ENCODE measurements at places on chromosomes 5 and 9.

GRCh38 chr9:36143245-36143641, 6.7 kb downstream of the GLIPR2 start:
- DNase-seq, result no peak

DNA sequence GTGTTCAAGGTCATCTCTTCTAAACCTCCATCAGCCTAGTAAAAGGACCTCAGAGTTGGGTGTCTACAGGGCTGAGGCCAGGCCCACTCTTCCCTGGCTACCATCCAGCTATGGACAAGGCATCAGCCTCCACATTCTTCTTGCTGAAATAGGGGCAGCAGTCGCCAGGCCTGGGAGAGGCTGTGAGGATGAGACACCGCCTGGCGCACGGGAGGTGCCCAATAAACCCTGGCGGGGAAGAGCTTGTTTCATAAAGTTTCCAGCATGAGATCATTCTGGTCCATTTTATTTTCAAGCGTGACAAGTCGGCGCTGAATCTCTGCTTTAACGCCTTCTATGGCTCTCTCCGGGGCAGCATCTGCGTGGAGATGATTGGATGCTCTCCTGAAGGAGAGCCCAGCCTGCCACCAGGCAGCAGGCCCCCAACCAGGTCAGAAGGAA, 153.4 kb downstream of the OLFM1 start:
- no peak for DNase-seq

DNA sequence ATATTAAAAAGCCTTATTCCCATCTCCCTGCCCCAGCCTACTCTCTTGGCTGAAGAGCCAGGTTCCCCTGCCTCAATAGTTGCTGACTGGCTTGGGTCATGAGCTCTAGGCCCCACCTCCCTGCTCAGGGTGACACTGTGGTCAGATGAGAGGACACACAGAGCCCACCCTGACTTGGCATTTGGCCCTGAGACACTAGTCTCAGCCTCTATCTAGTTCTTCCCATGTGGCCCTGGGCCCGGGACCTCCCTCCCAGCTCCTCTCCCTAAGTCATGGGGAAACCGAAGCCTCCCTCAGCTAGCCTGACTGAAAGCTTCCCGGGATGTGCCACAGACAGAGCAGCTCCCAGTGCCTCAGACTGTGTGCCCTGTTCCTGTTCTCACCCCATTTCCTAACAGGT, 5.8 kb upstream of the MYOZ3 start:
- DNase-seq, result no peak

GRCh38 chr5:110088676-110089436, 399.1 kb downstream of the MAN2A1 start:
- DNase-seq, result no peak

GRCh38 chr5:158154226-158155005, 295.5 kb upstream of the CLINT1 start:
- DNase-seq, result no peak

DNA sequence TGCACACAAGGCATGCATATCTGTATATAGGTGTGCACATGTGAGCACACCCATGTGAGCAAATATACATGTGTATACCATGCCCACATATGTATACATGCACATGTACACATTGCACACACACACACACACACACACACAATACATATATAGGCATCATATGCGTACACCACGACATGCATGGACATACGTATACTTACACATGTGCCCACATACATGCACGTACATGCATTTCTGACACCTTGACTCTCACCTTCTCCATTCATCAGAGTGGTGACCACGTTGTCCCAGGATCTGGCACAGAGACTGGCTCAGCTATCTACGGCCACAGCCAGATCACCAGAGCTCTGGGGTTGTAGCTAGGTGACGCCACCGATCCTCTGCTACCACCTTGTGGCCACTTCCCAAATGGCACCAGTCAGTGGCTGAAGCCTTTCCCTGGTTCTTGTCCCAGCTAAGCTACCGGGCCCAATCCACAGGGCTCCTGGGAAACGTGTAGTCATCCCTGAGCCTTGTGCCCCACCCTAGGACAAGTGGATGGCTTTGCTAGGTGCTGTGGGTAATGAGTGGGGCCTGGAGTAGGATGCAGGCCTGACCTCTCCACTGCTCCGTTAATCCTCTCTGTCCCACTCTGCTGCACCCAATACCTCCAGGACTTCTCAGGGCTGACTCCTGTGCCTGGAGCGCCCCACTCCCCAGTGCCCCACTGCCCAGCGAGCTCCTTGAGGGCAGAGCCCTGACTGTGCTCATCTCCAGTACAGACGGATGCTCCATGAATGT, 194.4 kb downstream of the RGS3 start:
- peak; percentile 75 for DNase-seq

DNA sequence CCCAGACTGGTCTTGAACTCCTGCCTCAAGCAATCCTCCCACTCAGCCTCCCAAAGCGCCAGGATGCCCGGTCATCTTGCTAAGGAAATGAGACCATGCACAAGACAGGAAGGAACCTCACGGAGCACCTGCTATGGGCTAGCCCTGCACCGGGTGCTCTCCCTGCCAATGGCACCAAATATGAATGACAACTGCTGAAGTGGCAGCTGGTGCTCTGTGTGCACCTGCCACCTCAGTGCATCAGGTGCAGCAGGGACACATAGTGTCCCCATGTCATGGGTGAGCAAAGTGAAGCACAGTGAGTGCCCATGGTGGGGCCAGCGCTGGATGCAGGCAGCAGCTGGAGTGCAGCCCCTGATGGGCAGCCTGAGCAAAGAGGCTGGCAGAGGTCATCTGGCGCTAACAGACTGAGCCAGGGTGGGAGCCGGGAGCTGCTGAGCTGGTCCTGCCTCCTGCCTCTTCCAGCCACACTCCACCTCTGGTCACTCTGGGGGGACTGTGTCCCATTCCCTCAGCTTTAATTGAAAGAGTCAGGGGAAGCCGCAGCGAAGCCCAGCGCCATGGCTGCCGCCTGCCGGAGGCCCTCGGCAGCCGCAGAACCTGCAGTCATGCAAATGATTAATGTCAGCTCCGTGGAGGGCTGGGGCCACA, 46.4 kb downstream of the BARX1 start:
- DNase-seq, result no peak

- DNase-seq, result no peak
Measured at GRCh38 chr9:111986035-111986556, 89.5 kb downstream of the UGCG start.

- DNase-seq, result no peak
Measured at GRCh38 chr5:34695275-34696027, 39.3 kb downstream of the RAI14 start.

DNA sequence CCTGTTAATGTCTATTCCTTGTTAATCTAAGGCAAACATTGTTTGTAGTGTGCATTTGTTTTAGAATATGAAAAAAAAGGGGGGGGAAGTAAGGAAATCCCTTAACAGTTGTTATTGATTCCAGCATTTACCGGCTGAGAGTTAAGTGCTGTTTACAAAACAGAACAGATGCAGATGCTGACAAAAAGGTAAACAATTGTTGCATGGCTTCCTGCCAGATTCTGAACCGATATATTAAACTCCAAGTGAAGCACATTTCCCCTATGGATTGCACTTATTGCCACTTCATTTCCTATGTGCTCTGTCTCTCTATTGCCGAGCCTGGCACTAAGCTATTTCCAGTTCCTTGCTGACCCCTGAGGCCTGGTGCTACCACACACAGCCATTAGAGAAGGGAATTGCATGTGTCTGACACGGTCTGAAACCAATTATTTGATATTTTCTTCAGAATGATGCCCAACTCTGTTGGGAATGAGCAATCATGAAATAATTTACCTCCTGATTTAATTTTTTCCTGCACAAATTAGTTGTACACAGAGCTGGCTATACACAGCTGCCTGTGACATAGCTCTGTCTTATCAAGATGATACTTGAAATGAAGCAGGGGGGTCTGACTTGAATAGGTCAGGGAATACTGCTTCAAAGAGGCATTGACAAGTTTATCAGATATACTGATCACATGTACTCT, 109.8 kb downstream of the KIAA0825 start:
- no peak for DNase-seq

DNA sequence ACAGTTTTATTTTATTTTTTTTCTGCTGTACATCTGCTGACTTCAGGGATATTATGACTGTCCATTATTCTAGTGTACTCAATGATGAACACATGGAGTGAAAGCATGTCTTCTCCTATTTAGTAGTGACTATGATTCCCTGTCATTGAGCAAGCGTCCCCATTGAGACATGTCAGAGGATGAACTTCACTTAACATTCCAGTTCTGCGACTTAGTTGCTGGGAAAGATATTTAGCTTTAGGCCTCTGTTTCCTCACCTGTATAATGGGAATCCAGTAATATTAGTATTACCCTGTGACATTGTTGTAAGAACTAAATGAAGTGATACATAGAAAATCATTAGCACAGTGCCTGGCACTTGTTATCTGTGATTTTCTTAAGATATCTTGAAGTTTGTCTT, 144.8 kb upstream of the DHFR start:
- DNase-seq, result no peak

DNA sequence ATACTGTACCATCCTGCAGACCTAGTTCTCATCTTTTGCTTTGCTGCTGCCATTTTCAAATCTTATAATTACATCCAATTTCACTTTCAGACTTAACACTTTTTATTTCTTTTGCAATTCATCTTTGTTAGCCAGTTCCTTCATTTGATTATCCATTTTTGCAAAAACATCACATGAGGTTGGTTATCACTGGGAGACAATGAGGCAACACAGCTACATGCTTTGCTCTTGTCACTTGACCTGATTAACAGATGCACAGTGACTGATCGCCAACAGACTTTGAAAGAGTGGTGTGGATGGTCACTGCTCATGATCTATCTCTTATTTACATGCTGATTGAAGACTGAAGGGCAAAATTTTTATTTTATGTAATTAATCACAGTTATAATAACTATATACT, 17.0 kb upstream of the RNF20 start:
- no peak for DNase-seq

GRCh38 chr5:181098762-181099601, 32.0 kb downstream of the OR2V1 start:
- no peak for DNase-seq

- no peak for DNase-seq
Measured at GRCh38 chr9:78014776-78015175, 16.8 kb downstream of the GNAQ start.

- no peak for DNase-seq
Measured at GRCh38 chr5:89721931-89722330, 687.6 kb downstream of the CETN3 start.

DNA sequence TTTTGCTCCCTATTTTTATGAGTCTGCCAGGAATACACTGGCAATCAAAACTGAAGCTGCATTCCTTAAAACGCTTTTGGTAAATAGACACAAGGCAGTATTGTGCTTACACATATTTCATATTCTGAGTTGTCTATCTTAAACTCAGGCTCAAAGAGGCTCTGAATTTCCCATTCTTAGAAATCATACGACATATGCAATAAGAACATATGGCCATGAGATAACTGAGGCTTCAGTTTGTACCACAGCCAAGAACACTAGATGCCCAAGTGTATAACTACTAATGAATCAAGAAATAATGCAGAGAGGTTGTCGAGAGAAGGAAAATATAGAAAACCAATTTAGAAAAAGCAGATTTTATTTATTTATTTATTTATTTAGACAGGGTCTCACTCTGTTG, 357.4 kb downstream of the NDUFS4 start:
- no peak for DNase-seq

DNA sequence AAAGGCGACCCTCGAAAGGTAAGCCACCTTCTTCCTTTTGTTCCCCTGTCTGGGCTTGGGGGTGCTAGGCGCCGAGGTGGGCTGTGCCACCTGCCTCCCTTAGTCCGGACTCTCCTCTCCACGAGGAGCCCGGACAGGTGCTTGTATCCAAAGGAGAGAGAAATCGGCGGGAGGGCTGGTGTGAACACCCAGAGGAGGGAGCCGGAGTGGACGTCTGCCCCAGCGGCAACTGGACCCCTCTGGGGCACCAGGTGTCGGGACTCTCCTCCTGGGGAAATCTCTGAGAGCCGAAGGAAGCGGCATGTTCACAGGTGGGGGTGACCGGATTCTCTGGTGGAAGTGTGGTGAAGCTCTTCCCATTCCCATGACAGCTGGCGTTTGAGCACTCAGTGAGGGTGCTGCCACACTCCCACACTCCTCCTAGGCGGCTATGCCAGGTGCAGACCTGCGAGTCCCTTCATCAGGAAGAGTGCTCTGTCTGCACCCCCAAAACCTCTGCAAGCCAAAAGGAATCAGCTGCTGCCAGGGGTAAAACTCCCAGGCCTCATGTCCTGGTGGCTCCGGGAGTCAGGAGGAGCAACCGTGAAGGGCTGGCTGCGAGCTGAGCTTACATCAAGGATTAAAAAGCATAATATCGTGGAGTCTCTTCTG, 921 bp downstream of the KCNIP1 start:
- no peak for DNase-seq

DNA sequence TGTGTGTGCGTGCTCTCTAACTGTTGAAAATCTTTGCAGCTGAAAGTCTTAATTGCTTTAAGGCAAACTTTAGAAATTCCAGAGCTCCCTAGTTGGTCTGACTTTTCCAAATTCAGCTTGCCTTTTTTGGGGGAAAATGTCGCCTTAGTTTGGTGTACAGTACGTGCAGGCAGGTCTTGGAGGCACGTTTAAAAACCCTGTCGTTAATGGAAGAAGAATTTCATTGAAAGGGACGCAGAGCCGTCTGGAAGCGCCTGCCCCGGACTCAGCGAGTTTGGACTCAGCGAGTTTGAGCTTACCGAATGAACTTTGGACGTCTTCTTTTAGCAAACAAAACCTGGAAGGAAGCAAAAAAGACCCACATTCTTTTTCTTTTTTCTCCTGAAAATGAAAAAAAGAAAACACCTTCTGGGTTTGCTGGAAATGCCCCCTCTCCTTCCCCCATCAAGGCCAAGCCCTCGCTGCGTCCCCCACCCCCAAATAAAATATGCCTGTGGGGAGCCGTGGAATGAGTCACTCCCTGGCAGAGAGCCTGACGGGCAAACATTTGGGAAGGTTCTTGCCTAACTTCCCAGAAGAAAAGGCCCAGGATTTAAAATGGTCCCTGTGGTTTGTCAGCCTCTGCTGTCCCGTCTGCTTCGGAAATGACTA, 1.5 kb downstream of the NEK6 start:
- DNase-seq, result no peak

- DNase-seq, result no peak
Measured at GRCh38 chr9:103714992-103715391, 379.1 kb upstream of the SMC2 start.

DNA sequence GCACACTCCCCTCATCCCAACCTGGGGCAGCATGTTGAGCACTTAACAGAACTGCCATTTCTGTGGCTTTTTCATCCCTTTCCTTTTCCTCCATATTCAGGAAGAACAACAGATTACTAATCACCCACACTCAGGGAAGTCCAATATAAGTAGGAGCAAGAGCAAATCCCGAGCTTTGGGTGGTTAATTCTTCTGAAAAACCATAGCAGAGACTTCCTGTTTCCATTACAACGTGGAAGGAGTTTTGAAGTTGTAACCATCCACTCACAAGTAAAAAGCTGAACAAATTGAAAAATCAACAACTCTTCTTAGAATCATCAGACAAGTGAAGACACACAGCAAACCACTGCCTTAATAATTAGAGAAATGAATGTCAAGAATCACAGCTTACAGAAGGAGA, 8.2 kb downstream of the CTSL start:
- no peak for DNase-seq

GRCh38 chr5:14696057-14696456, 31.5 kb downstream of the OTULIN start:
- no peak for DNase-seq

GRCh38 chr9:107638521-107639310, 149.1 kb upstream of the KLF4 start:
- peak; percentile 71 for DNase-seq

GRCh38 chr5:31561946-31562345, 29.8 kb downstream of the C5orf22 start:
- DNase-seq, result no peak

GRCh38 chr5:74492230-74492629, 148.3 kb downstream of the ENC1 start:
- DNase-seq, result no peak

GRCh38 chr9:128706671-128707381, 4.5 kb downstream of the PKN3 start:
- DNase-seq, result no peak

All from CD4-positive, alpha-beta T cell treated with Interleukin-15 for 1 hour (primary cell).